ENCODE measurements at places on chromosomes 5 and 9.

- DNase-seq, result no peak
Measured at GRCh38 chr5:163682234-163682633, 176.8 kb downstream of the MAT2B start.

DNA sequence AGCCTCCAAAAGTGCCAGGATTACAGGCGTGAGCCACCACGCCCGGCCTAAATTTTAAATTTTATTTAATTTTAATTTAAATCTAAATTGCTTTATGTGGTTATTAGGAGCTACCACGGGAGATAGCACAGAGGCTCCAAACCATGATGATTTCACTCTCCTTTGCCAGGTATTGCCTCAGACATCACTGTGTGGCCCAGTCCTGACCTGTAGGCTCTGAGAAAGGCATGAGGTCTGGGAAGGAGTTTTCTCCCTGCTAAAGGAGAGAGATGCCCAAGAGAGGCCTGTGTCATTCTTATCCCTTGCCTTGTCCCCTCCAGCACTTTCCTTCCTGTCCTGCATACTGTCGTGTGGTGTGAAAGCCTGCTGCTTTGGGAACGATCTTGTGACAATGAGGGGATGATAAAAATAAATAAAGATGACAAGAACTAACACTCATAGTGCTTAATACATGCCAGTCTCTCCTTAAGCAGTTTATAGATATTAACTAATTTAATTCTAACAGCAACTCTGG is 37.0 kb upstream of the BASP1 start:
- no peak for DNase-seq

- DNase-seq, result no peak
Measured at GRCh38 chr9:2198956-2199635, 183.9 kb downstream of the SMARCA2 start.

DNA sequence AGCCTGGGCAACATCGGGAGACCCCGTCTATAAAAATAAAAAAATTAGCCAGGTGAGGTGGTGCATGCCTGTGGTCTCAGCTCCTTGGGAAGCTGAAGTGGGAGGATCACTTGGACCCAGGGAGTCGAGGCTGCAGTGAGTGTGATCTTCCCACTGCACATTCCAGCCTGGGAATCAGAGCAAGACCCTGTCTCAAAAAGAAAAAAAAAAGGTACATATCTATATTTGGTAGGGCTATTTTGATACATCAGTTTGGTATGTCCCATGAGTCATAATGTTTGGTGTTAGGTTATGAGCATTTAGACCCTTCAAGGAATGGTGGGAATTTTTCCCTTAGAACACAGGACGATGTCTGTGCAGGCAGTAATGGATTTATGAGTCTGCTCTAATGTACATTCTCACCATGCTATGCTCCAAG is 55.3 kb upstream of the POU4F3 start:
- DNase-seq, result no peak

DNA sequence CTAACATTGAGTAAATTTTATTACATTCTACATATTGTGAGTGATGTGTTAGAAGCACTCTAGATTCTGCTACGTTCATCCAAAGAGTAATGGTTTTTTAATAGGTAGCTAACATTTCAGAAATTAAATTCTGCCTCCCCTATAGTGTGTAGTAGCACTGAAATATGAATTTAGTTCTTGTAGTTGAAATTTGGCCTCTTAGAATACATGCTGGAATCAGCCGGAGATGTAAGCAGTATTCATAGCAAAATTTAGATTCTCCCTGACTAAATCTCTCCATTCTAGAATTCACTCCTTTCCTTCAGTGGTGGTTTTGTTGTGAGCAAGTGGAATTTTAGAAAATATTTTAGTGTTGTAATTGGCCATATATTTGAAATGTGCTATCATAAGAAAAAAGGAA is 799.9 kb upstream of the CDH10 start:
- no peak for DNase-seq
